Neuronal stem cell (in vitro differentiated cells): ENCODE measurements at places on chromosomes 11 and 22.

DNA sequence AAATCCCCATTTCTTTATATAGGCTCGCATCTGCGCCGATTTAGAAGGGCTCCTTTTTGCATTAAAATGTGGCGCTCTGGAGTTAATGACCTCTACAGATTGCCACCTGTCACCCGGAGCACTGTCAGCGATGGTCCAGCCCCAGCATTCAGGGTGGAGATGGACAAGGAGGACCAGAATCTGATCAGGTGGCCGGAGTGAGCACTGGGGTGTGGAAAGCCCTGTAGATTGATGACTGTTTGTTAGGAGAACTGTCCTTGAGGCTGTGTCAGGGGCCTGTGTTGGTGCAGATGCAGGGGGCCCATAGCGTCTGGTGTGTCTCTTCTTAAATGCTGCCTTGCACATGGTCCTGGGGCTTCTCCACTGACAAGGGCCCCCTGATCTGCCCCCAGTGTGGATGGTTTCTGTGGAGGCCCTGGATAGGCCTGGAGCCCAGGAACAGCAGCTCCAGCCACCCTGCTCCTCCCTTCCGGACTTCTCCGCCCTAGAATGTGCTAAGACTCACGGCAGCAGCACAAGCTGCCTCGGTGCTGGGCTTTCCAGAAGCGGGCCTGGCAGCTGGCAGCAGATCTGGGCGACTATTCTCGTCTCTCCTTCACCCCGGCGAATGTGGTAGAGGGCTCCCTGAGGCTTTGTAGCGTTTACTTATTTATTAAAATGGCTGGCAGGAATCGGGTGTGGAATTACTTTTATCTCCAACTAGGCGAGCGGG, 1333.3 kb downstream of the BRD1 start:
- no peak for DNase-seq

- no peak for DNase-seq
Observed at GRCh38 chr11:66745356-66746235, 16.6 kb upstream of the SPTBN2 start.

DNA sequence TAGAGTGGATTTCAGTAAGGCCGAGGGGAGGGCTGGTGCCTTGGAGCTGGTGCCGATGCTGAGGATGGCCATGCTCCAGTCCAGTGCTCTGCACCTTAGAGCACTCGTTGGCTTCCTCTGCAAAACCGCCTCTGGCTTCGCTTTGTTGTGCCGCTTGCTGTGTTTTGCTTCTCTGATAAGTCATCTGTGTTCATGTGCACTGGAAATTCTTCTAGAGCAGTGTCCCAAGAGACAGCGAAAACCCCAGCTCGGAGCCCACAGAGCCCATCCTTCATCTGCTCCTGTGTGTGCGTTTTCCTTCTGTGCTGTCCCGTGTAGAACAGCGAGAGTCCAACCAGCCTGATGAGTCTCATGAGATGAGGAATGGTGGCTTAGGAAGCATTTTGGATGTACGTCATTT, 12.1 kb downstream of the FAM118A start:
- no peak for DNase-seq

GRCh38 chr11:116122697-116123472, 618.7 kb upstream of the CADM1 start:
- DNase-seq, result no peak

- DNase-seq, result no peak
Observed at GRCh38 chr11:121540627-121541026, 87.9 kb upstream of the SORL1-AS1 start.

DNA sequence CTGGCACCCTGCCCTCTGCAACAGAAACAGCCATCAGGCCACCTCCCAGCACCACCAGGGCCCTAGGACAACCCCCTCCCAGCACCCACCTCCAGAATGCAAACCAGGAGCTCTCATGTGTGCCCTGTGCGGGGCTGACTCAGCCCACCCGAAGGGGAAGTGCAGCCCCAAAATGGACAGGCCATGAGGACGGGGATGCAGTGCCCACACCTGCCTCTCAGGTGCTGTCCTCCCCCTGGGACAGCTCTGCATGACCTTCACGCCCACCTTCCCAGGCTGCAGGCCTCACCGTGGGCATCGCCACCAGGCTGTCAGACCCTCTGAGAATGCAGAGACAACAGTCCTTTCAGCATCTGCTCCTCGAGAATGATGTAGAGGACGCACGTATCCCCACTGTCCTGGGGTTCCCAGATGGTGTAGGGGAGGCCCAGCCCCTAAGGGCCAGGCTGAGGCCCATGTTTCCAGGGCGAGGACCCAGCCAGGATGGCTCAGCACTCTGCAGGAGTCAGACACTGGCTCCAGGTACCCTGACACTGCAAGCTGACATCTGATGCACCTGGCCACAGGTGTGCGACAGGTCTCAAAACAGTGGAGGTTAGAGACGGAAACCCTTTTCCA, 13.5 kb downstream of the MOB2 start:
- no peak for DNase-seq

GRCh38 chr11:62370743-62371440, 33.6 kb downstream of the ASRGL1 start:
- DNase-seq, result no peak

- DNase-seq, result no peak
Observed at GRCh38 chr11:86803136-86804045, 3.0 kb downstream of the PRSS23 start.

DNA sequence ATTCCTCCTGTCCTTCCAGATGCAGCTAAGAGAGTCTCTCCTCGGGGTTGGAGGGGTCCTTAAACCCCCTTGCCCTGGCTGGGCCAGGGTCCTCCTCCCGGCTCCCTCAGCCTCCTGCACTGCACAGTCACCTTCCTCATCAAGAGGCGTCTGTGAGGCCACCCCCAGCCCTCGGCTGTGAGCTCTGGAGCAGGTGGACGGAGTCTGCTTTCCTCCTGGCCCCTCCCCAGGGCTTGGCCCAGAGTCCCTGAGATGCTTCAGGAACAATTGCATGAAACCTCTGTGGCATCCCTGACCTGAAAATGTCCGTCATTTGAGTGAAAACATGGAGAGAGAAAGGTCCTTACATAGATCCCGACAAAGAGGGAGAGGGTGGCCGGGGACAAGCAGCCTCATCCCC, 6.7 kb upstream of the FGF3 start:
- no peak for DNase-seq

DNA sequence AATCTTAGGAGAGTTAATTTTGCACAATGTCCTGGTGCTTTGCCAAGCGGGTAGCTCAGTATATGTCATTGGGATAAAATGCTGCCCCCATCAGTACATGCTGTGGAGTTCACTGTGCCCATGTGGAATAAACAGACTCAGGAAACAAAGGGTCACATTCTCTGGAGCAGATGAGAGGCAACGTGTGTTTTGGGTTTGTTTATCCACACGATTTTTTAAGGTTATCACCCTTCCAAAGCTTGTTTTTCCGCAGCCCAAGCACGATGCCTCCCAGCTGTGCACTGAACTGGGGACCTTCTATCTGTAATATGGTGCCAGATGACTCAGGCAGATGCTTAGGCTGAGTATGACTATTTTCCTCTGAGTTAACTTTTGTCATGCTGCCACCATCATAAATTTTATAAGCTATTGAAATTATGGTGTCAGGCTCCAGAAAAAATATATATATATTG, 6.5 kb downstream of the OR4D6 start:
- no peak for DNase-seq

DNA sequence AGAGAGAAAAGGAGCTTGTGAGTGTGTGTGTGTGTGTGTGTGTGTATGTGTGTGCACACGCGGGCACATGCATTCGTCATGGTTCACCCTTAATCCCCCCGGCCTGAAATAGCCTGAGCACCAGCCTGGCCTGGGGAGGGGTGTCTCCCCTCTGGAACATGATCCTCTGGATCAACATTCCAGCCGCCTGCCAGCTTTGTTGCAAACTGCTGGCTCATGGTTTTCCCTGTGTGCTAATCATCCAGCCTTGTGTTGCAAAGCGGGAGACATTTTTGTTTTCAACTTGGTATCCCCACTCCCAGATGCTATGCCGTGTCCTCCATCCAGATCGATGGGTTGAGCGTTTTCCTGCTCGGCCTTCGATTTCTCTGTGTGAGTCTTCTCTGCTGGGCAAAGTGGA, 94.3 kb downstream of the FEZ1 start:
- DNase-seq, result peak; percentile 51

DNA sequence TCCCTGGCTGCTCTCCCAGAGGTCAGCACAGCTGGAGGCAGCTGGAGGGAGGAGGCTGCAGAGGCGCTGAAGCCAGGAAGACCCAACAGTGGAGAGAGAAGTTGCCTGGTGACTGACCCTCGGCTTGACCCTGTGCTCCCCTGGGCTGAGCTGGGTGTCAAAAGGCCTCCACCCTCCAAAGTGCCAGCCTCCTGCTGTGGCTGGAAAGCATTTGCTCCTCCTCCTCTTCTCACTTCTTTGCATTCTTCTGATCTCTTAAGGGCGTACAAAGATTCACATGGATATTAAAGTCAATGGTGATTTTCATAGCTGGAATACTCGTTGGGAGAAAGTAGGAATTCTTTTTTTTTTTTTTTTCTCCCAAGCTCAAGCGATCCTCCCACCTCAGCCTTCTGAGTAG, 91.7 kb downstream of the MED15 start:
- DNase-seq, result no peak

- no peak for DNase-seq
Observed at GRCh38 chr11:115910379-115910778, 406.2 kb upstream of the CADM1 start.

DNA sequence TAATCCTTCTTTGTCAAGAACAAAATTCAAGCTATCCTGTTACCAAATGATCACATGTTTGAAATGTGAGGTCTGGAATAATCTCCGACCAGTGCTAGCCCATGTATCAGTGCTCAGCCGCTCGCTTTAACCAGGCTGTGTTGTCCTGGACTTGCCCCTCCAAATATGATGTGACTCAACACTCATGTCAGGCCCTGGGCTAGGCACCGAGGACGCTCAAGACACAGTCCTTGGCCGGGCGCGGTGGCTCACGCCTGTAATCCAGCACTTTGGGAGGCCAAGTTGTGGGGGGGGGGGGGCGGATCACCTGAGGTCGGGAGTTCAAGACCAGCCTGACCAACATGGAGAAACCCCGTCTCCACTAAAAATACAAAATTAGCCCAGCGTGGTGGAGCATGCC, 54.1 kb upstream of the WNT7B start:
- no peak for DNase-seq

GRCh38 chr11:66322732-66323427, 6.0 kb upstream of the CD248 start:
- no peak for DNase-seq

DNA sequence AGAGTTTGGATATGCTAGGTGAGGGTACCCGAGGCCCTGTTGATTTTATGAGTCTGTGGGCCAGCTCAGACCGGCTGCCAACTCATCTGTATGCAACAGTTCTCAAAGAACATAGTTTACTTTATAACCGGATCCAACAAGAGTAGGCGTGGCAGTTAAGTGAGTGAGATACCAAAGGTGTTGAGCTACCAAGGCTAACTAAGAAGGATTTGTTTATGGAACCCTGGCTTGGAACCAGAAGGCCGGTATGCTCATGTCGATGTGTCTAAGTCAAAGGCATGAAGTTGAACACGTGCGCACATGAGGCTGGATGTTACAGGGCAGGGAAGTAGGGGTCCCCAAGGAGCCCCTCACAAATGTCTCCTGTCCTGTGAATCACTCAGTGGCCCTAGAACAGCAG, at the start of gene KCNJ1:
Gene KCNJ1 (minus strand): TSS at position 20 of the 400 bp plus-strand sequence. CDS start 27,053 bp downstream, outside the sequence.
- DNase-seq, result no peak

DNA sequence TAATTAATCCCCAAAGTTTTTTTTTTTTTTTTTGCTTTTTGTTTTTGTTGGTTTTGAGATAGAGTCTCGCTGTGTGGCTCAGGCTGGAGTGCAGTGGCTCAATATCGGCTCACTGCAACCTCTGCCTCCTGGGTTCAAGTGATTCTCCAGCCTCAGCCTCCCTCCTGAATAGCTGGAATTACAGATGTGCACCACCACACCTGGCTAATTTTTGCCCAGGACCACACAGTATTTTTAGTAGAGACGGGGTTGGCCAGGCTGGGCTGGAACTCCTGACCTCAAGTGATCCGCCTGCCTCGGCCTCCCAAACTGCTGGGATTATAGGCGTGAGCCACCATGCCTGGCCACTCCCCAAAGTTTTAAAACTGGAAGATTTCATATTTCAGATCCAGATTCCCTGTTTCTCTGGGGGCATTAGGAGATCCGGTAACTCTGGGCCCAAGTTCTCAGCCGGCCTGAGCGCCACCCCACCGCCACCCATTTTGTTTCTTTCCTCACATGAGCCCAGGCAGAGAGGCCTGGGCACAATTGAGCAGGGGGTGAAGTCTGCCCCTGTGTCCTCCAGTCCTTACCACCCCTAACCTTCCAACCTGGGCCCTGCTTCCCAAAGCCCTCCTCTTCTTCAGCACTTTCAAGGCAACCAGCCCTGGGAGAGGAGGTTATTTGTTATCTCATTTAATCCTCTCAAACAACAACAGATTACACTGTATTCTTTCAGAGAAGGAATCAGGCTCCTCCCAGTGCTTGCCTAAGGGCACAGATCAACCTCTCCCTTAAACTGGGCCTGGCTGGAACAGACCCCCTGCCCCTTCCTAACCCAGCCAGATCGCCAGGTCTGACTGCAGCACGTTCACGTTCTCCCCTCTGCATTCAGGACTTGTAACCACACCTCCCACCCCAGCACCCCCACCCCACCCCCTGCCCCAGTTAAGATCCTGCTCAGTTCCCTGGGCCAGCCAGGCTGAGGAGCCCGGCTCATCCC, 1.9 kb upstream of the CSNK1E start:
- DNase-seq, result no peak

DNA sequence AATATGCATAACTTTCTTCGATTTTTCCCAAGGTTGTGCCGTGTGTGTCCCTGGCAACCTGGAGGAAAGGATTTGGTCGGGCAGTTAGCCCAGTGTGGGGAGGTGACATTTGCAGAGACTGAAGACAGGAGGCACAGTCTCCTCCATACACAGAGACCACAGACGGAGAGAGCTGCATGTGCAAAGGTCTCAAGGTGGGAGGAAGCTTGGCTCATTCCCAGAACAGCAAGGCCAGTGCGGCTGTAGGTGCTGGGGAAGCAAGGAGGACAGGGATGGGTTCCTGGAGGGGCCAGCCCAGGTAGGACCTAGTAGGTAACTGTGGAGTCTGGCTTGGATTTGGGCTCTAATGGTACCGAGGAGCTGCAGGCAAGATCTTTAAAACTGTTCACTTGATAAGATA, 20.7 kb upstream of the CPT1A start:
- DNase-seq, result no peak

GRCh38 chr11:111633248-111633647, 31.0 kb downstream of the SIK2 start:
- no peak for DNase-seq

- no peak for DNase-seq
Observed at GRCh38 chr11:44780940-44781631, 54.3 kb downstream of the TSPAN18 start.
